ENCODE measurements at places on chromosomes 5 and 9. TPM values are rescaled to one million over a fixed set of nuclear protein-coding genes. Genes with fewer than 3 reads are reported as not detected.

PTGER4 gene
- total RNA-seq, result 8.7 TPM

RELL2 gene
- total RNA-seq, result 4.7 TPM

- DNase-seq, result peak; percentile 82
These were observed 132.7 kb upstream of the SLC12A2 start for GRCh38 chr5:127950707-127951391.

DNA sequence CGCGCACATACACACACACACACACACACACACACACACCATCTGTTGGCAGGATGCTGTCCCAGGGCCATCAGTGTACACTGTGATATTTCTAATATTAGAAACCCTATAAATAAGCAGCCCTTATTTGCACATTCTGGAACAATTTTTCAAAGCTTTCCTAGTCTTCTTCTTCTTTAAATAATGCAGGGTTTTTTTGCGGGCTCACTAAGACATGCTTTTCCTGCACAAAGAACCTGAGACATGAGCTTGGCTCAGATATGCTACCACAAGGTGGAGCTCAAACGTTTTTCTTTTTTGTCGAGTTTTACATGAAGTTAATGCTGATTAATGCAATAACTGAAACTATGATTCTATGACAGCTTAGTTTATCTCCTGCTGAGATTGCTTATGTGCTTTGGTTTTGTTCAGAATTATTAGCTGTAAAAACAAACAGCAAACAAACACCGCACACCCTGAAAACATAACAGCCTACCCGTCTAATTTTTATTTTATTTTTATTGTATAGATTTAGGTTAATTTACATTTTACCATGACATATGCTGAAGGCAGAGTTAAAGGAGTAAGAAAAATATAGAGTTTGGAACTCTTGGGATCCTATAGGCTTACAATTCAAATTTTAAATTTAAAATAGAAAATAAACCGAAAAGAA lies 95.8 kb downstream of the ALDH1A1 start:
- peak; percentile 75 for DNase-seq

ARID3C gene
- total RNA-seq, result not detected
